ENCODE measurements at places on chromosomes 2 and 18.

DNA sequence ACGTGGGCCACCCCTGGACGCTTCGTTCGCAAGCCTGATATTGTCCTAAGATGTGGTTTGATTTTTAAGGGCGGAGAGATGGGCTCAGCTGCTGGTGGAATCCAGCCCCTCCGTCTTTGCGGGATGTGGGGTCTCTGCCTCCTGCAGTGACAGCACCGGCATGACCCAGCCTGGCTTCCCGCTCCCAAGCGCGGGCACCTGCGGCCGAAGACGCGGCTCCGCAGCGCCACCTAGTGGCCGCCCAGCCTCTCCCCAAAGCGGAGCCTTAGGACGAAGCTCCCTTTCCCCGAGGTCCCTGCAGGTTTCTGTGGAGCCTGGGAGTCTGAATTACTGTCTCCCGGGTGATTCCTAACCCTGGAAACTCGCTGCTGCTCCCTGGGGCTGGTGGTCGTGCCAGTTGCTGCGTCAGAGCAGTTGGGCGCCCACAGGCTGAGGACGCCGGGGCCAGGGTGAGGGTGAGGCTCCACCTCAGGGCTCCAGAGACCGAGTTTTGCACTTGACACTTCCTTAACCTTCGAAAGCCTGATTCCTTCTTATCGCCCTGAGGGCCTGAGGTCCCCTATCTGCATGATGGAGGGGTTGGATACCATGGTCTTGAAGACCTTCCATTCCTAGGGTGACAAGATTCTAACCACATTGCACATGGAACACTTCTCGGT, 137.5 kb downstream of the TPO start:
- DNase-seq = peak; percentile 44

DNA sequence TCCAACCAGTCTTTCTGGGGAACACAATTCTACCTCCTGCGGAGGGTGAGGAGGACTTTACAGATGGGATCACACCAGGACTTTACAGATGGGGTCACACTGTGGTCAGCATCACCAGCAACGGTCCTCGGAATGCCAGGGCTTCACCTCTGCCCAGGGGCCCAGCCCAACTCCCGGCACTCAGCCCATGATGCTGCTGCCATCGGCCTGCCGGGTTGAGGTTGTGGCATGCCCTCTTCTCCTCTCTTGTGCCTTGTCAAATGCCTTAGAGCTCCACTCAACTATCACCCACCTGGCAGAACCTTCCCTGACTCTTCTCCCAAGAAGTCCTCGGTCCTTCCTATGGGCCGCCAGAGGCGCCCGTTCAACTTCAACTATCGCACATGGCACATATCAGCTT, 166.7 kb downstream of the CTIF start:
- DNase-seq = no peak

GRCh38 chr2:119338272-119338671, 28.4 kb downstream of the C2orf76 start:
- DNase-seq = no peak

DNA sequence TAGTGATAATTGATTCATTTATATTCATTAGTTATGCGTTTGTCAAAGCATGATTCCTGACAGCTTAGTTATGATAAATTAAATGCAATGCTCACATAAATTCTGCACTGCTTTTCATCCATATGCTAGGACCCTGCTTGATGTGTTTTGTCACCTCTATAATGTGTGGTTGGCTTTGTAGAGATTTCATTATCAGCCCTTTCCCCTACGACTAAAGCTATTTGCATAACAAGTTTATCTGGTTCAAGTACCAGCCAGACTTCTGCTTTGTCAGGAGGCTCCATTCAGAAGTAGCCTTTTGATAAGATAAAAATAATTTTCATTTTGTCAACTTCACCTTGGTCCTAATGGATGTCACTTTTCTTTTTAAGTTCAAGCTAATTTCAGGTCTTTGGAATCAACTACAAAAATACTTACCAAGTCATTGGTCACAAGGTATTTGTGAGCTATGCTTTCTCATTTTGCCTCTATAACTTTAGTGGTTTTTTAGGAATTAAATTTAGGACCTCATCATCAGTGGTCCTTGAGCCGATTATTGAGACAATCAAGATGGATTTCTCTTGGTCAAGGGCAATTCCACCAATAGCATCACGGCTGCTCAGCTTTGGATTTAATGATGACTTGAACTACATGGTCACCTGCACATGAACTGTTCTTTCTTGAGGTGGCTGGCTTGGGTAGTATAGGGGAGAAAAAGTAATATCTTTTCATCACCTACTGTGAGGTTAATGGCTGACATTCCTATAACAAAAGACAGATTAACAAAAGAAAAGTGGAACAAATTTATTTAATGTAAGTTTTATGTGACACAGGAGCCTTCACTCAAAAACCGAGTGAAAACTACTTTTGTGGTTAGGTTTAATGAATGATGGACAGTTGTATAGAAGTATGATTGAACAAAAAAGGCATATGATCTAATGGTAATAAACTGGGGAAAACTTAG, 162.1 kb downstream of the MYO3B start:
- DNase-seq = no peak

DNA sequence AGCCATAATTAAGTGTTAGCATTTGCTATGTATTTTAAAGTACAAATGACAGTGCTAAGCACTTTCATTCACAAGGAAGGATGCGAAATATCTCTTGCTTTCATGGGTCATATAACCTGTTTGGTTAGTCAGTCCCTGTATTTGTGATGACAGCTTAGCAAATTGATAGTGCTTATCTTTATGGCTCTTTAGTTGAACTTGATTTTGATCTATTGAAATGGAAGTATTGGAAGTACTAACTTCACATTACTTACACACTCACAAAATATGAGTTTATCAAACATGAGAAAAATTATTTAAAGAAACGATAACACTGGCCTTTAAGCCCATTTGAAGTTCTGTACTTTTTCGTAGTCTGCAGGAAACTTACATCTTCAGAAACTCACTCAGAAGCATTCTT, 97.4 kb upstream of the NEUROD1 start:
- no peak for DNase-seq

GRCh38 chr2:119862127-119862889, 102.6 kb downstream of the PTPN4 start:
- DNase-seq = no peak

DNA sequence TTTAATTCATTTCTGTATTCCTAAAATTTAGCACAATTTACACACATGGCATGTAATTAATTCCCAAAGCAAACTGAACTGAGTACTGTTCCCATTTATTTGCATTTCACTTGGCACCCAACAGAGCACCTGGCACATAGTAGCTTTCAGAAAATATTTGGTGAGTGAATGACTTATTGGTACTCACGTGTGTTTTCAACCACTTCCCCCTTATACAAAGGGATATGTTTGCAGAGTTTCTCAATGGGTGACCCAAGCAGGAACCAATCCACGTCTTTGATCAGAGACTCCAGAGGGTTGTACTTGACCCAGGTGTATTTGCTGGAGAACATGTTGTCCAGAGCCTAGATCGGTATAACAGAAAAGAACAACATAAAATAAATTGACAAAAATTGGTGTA, 6.6 kb downstream of the GKN2 start:
- DNase-seq = no peak

DNA sequence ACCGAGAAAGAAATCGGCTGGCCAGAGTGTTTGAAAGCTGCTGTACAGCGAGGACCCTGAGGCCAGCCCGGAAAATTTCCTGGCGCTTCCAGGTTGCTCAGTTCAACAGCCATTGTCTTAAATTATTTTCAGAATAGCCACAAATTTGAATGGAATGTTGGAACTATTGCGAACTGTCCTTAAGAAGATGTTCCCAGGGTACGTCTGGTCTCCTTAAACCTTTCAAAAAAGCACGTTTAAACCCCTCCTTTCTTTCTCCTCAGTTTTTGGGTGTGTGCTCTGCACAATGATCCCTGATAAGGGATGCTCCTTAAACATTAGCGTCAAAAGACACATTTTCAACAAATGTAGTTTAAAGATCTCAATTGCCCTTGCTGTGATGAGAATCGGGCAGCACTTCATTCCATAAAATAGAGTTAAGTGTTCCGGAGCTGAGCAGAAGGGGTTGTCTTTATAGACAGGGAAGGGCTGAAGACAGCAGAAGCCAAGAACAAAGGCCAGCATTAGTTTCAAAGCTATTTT, 14.5 kb upstream of the LPIN2 start:
- no peak for DNase-seq

GRCh38 chr2:120150040-120150482, 73.1 kb downstream of the TMEM185B start:
- DNase-seq = no peak

DNA sequence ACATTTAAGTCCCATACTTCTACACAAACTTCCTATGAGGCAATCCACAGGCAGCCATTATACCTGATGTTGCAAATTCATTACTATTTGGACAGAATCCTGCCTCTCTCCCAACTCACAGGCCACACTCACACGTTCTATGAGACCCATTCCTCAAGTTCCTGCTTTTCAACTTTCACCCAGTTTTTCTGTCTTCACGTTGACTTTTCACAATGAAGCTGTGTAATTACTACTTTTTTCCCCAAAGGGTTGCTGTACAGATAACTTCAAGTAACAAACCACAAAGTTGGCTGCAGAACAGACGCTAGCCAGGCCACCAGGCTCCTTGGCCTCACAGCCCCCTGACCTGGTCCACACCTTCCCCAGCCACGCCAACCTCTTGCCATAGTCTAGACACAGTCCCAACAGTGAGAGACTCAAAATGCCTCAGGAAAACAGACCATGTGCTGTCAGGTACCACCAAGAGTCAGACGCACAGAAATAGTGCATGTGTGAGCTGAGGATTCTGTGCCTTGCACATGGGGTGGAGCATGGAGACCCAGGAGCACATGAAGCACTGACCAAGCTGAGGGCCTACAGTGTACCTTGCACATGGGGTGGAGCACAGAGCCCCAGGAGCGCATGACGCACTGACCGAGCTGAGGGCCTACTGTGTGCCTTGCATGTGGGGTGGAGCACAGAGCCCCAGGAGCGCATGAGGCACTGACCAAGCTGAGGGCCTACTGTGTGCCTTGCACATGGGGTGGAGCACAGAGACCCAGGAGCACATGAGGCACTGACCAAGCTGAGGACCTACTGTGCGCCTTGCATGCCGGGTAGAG, 61.0 kb downstream of the EIPR1 start:
- DNase-seq = no peak

DNA sequence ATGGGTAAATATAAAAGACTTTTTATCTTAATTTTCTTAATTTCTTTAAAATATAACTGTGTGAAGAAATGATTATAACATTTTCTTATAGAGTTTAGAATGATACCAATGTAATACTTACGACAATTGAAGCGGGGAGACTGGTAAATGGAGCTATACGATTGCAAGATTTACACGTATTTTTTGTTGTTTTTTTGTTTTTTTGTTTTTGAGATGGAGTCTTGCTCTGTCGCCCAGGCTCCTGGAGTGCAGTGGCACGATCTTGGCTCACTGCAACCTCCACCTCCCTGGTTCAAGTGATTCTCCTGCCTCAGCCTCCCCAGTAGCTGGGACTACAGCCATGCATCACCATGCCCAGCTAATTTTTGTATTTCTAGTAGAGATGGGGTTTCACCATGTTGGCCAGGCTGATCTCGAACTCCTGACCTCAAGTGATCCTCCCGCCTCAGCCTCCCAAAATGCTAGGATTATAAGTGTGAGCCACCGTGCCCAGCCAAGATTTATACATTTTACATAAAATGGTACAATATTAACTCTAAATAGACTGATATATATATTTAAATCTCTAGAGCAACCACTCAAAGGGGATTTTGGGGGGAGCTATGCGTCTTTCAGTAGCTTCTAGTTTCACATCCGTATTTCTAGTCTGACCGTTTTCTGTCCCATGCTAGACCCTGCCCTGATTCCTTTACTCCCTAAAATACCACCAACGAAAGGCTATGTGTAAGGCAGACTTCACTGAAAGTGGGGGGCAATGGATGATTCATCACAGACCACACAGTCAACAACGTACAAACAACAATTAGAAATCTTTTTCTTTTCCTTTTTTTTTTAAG, 28.2 kb upstream of the ATG16L1 start:
- DNase-seq = no peak

DNA sequence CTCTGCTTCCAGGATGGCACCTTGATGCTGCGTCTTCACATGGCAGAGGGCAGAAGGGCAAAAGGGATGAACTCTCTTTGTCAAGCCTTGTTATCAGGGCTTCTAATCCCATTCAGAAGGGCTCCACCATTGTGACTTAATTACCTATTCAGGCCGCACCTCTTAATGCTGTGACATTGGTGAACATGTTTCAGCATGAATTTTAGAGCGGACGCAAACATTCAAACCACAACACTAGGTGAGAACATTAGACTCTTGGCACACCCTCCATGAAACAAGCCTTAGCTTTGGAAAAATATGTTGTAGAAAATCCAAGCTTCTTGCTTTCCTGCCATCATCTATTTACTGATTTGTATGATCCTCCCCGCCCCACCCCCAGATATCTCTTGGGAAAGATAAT, 17.9 kb downstream of the DAW1 start:
- no peak for DNase-seq

GRCh38 chr2:102025583-102026267, 34.0 kb downstream of the IL1R2 start:
- DNase-seq = peak; percentile 40

- no peak for DNase-seq
Observed at GRCh38 chr2:108833219-108833618, 46.6 kb downstream of the CCDC138 start.

DNA sequence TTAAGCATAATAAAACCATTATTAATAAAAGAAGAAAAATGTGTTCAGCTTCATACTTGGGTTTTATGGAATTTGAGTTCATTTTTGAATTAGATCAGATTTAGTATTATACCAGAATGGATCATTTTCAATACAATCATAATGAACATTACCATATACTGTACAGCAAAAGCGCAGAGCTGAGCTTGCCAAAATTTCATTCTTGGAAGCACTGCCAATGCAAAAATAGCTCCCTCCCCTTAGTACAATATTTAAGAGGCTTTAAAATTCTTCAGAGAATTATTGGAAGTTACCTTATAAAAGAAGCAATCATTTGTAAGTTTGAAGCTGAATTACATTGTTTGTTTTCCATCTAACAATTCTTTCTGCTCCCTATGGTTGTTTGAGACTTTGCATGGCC, 938.1 kb upstream of the SLC39A10 start:
- no peak for DNase-seq

DNA sequence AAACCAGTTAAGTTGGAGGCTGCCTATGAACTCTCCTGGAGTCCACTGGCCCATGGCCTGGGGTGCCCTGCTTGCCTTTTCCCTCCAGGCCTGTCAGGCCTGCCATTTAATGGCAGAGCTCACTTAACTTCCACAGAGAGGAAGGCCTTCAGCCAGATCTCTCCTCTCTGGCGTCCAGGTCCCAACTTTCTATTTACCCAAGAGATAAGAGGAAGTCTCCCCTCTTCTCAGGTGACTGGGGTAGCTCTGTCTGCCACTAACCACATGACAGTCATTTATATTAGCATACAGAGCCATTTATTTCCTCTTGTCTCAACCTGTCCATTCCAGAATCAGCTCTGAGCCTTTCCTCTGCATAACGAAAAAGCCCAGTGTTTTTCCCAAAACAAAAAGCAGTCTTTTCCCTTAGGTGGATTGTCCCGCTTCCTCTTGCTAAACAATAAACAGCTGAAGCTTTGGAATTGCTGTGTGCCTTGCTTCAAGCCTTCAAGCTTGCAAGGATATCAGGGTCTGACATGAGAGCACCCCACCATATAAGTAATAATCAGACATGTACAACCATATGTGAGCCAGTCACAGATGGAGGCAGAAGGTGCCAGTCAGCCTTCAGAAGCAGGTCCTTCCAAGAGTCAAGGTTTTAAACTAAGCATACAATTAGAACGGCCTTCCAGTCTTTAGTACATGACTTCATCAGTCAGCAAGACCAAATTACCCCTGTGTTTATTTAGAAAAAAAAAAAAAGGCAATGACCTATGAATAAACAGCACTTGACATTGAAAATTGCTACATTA, 71.2 kb upstream of the STPG4 start:
- no peak for DNase-seq

- DNase-seq = no peak
Observed at GRCh38 chr18:58726671-58727070, 55.4 kb downstream of the MALT1 start.
